ENCODE measurements at places on chromosomes 12 and 14. TPM values are rescaled to one million over a fixed set of nuclear protein-coding genes. Genes with fewer than 3 reads are reported as not detected.

PRR4 gene
- total RNA-seq = 2.7 TPM

NEUROD4 gene
- not detected for total RNA-seq

DPPA3 gene
- total RNA-seq = not detected

HNF1A gene
- 4.7 TPM for total RNA-seq

REP15 gene
- 0.30 TPM for total RNA-seq

ANKS1B gene
- total RNA-seq = 0.57 TPM

TMPRSS12 gene
- total RNA-seq = not detected

PLEKHG7 gene
- total RNA-seq = not detected

RTL1 gene
- 0.26 TPM for total RNA-seq

EEF1AKMT3 gene
- total RNA-seq = 3.5 TPM

ZFHX2 gene
- total RNA-seq = 0.95 TPM

TPH2 gene
- total RNA-seq = not detected

ZNF891 gene
- 0.29 TPM for total RNA-seq

DCAF11 gene
- 26.4 TPM for total RNA-seq

ZCRB1 gene
- total RNA-seq = 68.9 TPM

AQP5 gene
- total RNA-seq = not detected

TUBA1C gene
- 1,667 TPM for total RNA-seq
